ENCODE measurements at places on chromosomes 4 and X.
A peak's percentile ranks its signal among the peaks of the same experiment; 100 is the strongest.

GRCh38 chrX:926991-927390 is 285.5 kb downstream of the CRLF2 start:
- no peak for DNase-seq

DNA sequence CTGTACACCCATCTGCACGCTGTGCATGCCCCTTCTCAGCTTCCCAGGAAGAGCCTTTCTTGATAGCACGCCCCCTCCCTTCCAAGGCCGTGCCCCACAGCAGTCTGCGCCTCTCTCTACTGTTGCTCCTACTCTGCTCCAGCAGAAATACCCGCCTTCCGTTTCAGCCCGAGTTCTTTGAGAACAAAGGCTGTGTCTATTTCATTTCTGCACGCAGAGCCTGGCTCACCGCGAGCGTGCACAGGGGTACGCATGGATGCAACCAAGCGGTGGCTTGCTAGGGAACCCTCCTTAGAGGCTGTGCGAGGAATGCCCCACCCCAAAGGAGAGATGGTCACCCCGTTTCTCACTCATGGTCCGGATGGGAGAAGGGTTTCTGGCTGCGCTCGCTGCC is 485 bp downstream of the AADAT start:
- DNase-seq: no peak

GRCh38 chrX:11119313-11119943 is 8.3 kb downstream of the HCCS start:
- DNase-seq: no peak

GRCh38 chr4:140904904-140905303 is 148.7 kb upstream of the TBC1D9 start:
- DNase-seq: no peak

GRCh38 chr4:108292229-108292628 is 123.5 kb upstream of the LEF1 start:
- DNase-seq: no peak

DNA sequence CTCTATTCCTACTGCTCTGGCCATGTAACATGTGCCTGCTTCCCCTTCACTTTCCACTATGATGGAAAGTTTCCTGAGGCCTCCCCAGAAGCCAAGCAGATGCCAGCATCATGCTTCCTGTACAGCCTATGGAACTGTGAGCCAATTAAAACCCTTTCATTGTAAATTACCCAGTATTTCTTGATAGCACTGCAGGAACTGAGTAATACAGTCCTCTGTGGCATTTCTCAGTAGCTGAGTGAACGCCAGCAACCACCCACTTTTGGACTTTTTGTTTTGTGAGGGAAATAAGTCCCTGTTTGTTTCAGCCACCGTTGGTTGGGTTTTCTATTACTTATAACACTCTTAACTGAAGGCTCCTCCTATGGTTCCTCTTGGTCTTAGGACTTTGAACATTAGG is 104.1 kb downstream of the C4orf51 start:
- no peak for DNase-seq

DNA sequence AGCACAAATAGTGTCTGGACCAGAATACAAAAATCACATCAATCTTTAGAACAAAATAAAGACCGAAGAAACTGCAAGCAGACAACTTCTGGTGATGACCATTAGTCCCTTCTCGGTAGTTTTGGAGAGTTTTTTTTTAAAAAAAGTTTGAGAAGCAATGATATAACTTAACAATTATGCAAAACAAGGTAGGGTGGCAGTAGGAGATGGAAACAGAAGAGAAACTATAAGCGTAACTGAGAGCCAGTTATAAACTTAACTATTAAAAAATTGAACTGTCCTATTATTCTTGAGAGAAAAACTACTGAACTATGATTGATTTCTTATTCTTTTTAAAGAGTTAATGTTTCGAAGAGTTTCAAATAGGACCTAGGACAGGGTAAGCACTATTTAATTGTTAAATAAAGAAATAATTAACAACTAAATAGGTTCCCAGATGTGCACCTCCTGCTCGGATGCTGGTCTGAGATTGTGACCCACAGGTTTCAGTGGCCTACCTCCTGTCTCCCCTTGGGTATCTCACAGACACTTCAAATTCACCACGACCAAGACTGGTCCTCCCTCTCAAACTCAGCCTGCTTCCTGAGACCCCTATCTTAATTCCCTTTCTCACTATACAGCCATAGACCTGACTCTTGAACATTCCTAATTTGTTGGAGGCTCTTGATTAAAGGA is 81.3 kb downstream of the LEF1 start:
- no peak for DNase-seq

DNA sequence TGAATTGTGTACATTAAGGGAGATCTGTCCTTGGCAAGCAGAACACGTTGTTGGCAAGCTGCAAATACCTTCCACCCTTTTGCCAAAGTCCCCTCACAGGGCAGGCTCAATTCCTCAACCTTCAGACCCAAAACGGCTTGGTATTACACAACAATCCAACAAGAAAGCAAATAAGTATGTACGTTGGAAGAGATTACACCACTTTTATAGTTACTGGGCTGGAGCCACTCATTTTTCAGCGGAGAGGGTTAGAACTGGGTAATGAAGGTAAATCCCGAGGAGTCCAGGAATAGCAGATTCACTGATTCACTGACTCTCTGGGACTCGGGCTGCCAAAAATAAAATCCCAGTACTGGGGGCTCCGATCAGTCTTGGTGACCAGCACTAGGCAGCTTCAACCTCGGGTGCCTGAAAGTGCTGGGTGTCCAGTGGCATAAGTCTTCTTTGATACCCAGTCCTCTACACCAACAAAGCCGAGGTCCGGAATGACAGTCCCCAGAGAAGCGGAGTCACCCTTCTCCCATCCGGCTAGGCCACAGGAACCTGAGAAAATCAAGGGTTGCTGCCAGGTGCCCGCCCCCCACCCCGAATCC is 587 bp downstream of the TIMM8A start:
- DNase-seq: no peak

DNA sequence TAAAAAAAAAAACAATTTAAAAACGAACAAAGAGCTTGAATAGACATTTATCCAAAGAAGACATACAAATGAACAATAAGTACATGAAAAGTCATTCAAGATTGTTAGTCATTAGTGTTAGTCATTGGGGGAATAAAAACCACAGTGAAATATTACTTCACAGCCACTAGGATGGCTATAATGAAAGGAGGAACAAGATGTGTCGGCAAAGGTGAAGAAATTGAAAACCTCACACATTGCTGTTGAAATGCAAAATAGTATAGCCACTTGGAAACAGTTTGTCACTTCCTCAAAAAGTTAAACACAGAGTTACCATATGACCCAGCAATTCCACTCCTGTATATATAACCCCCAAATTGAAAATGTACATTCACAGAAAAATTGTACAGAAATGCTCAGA is 45.2 kb upstream of the SLC39A8 start:
- DNase-seq: peak; percentile 98

- DNase-seq: no peak
Measured at GRCh38 chr4:141730805-141731204, 94.4 kb downstream of the IL15 start.

- no peak for DNase-seq
Measured at GRCh38 chrX:45840411-45840950, 639.8 kb upstream of the DIPK2B start.

Measured in AML-193 (cell line).